Stimulated activated memory B cell treated with anti-CD40 and anti-IgM and Interleukin-4, amounts not matched to agents 10 μg/mL and 1 μg/mL and 100 μg/mL, for 72 hours (primary cell): ENCODE measurements at places on chromosomes 13 and 19.

- ATAC-seq = no peak
- no peak overlapping the region for H3K4me3 ChIP-seq
- H3K4me1 ChIP-seq = no peaks in the 10 kb centered on the region
Observed at GRCh38 chr13:43391036-43391435, 367.6 kb downstream of the DNAJC15 start.

DNA sequence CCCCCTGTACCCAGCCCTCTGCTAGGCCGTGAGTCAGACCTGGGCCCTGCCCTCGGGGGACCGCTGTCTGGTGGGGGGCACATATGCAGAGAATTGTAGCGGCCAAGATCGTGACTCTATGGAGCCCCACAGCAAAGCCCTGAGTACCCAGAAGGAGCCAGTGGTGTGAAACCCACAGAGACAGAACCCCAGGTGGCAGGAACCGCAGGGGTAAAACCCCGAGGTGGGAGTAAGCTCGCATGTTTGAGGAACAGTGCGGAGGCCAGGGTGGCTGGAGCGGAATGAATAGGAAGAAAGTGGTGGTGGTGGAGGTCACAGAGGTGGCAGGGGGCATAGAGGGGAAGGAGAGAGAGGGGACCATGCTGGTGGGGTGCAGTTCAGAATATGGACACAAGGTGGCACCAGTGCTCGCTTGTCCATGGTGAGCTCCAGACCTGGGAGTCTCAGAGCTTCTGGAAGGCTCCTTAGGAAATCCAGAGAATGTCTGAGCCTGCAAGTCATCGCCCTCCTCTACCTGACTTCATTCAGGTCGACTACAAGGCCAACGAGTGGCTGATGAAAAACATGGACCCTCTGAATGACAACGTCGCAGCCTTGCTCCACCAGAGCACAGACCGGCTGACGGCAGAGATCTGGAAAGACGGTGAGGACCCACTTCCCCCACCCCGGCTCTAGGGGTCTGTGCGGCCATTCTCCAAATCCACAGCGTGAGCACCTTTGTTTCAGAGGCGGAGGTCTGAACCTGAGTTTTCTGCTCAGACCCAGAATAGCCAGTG lies 48.9 kb downstream of the MYH14 start:
- H3K4me3 ChIP-seq = no peak overlapping the region
- peak; percentile 85 for ATAC-seq

- peaks cover 72% of the 10 kb centered on the region for H3K4me1 ChIP-seq
- ATAC-seq = no peak
- peaks cover 41% of the 10 kb centered on the region for H3K36me3 ChIP-seq
- peak overlapping the region; percentile 99 for H3K27ac ChIP-seq
- peak overlapping the region; percentile 97 for H3K4me3 ChIP-seq
- H3K27me3 ChIP-seq = no peaks in the 10 kb centered on the region
Observed at GRCh38 chr19:35741203-35741515, 1.1 kb downstream of the IGFLR1 start.

- H3K4me3 ChIP-seq = no peak overlapping the region
- ATAC-seq = no peak
- no peak overlapping the region for H3K27ac ChIP-seq
- no peaks in the 10 kb centered on the region for H3K36me3 ChIP-seq
- no peaks in the 10 kb centered on the region for H3K4me1 ChIP-seq
- no peaks in the 10 kb centered on the region for H3K27me3 ChIP-seq
Observed at GRCh38 chr13:68173111-68173510, 943.0 kb upstream of the PCDH9 start.

GRCh38 chr19:5369962-5370367 lies 29.4 kb upstream of the PTPRS start:
- no peak for ATAC-seq
- no peak overlapping the region for H3K27ac ChIP-seq
- H3K36me3 ChIP-seq = no peaks in the 10 kb centered on the region

GRCh38 chr19:31500197-31500830 lies 151.1 kb upstream of the TSHZ3 start:
- ATAC-seq = no peak
- no peak overlapping the region for H3K27ac ChIP-seq
- H3K4me1 ChIP-seq = no peaks in the 10 kb centered on the region
- no peaks in the 10 kb centered on the region for H3K27me3 ChIP-seq
- H3K4me3 ChIP-seq = no peak overlapping the region

DNA sequence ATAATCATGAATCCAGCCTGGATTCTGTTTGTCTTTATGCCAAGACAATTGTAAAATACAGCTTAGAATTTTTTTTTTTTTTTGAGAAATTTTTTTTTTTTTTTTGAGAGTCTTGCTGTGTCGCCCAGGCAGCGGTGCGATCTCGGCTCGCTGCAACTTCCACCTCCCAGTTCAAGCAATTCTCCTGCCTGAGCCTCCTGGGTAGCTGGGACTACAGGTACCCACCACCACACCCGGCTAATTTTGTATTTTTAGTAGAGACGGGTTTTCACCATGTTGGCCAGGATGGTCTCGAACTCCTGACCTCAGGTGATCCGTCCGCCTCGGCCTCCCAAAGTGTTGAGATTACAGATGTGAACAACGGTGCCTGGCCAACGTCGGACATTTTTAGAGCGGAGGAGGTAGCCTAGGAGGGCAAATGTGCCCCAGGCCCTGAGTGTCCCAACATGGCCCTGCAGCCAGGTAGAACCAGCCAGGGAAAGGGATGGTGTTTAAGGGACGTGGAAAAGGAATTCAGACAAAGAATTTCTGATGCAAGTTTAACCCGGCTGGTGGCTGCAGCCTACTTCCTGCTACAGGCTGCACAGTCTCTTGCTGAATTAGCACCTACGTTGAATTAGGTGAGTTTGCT lies 89.8 kb downstream of the GNG7 start:
- peaks cover 88% of the 10 kb centered on the region for H3K4me1 ChIP-seq
- peaks cover 7% of the 10 kb centered on the region for H3K36me3 ChIP-seq
- no peak for ATAC-seq
- no peaks in the 10 kb centered on the region for H3K27me3 ChIP-seq
- H3K27ac ChIP-seq = peak overlapping the region; percentile 68

DNA sequence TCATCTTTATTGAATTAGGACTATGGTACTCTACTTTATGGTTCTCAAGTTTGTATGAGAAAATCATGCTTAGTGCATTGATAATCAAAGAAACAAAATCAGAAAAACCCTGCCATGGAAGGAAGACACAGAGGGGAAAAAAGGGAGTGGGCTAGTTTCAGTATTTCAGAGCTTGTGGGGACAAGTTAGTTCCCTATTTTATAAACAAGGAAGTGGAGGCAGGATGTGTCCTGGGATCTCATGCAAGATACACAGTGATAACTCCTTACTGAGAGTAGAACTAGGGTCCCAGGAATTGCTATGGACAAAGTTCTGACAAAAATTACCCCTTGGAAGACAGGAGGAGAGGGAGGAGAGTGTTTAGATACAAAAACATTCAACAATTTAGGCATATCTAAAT lies 1277.3 kb downstream of the UQCRFS1 start:
- no peak for ATAC-seq
- no peak overlapping the region for H3K27ac ChIP-seq
- H3K4me1 ChIP-seq = no peaks in the 10 kb centered on the region
- no peaks in the 10 kb centered on the region for H3K27me3 ChIP-seq

DNA sequence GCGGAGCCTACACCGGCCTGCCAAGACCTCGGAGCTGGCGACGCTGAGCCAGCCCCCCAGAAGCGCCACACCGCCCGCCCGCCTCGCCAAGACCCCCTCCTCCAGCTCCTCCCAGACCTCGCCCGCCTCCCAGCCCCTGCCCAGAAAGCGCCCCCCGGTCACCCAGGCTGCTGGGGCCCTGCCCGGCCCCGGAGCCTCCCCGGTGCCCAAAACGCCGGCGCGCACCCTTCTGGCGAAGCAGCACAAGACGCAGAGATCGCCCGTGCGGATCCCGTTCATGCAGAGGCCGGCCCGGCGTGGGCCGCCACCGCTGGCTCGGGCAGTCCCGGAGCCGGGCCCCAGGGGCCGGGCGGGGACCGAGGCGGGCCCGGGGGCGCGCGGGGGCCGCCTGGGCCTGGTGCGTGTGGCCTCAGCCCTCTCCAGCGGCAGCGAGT lies 10.2 kb downstream of the C19orf25 start:
- H3K27ac ChIP-seq = no peak overlapping the region
- H3K27me3 ChIP-seq = peaks cover 8% of the 10 kb centered on the region
- H3K36me3 ChIP-seq = peaks cover 5% of the 10 kb centered on the region
- no peak overlapping the region for H3K4me3 ChIP-seq
- ATAC-seq = peak; percentile 29

- peak overlapping the region; percentile 68 for H3K27ac ChIP-seq
- peaks cover 8% of the 10 kb centered on the region for H3K4me1 ChIP-seq
- ATAC-seq = no peak
- peak overlapping the region; percentile 83 for H3K4me3 ChIP-seq
Observed at GRCh38 chr19:44303976-44304568, 753 bp downstream of the ZNF235 start.

DNA sequence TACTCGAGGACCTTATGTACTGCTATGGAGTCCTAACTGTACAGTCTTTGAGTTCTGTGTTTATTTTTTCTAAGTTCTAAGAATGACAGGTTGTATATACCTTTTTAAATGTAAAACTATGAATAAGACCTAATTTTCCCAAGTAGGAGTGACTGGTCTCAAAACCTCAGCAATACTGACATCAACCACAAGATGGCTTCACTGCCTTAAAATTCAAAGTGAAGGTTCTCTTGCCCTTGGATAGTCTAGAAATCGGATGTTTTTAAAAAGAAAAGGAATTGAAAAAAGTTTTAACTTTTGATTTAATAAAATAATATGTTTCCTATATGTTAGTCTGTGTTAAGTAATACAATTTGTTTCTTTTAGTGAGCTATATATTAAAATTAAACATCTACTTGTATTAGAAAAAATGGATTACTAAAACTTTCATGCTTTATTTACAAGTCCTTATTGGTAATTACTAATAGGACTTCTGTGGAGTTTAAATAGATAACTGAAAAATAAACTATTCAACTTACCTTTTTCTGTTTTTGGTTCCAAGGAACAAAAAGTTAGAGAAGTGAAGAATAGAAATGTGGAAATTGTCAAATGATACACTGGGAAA lies 52.0 kb downstream of the TDRD3 start:
- H3K27me3 ChIP-seq = no peaks in the 10 kb centered on the region
- no peak overlapping the region for H3K27ac ChIP-seq
- H3K4me3 ChIP-seq = no peak overlapping the region
- no peaks in the 10 kb centered on the region for H3K4me1 ChIP-seq
- H3K36me3 ChIP-seq = peaks cover 12% of the 10 kb centered on the region

GRCh38 chr13:51004111-51004865 lies 94.7 kb downstream of the RNASEH2B start:
- H3K4me3 ChIP-seq = no peak overlapping the region
- H3K4me1 ChIP-seq = no peaks in the 10 kb centered on the region
- ATAC-seq = no peak
- H3K27ac ChIP-seq = no peak overlapping the region

DNA sequence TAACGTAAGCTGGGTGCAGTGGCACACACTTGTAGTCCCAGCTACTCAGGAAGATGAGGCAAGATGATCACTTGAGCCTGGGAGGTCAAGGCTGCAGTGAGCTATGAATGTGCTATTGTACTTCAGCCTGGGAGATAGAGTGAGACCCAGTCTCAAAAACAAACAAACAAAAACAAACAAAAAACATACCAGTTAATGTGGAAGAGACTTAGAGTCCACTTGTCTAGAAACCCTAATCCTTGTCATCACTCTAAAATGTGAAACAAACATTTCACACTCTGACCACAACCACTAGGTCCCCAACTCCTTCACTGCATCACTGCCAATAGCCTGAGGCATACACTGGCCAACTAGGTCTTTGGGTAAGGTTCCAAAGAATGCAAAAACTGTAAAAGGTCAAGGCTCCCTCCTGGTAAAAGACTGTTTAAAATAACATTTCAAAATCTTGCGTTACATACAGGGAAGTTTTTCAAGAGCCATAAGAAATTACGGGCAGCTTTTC lies 28.6 kb upstream of the CYP2B6 start:
- no peak overlapping the region for H3K27ac ChIP-seq
- H3K36me3 ChIP-seq = no peaks in the 10 kb centered on the region
- no peak for ATAC-seq

- no peak within 1 kb of the TSS for H3K4me3 ChIP-seq
- H3K4me1 ChIP-seq = no peaks in the 10 kb centered on the region
- no peak for ATAC-seq
- no peak within 1 kb of the TSS for H3K27ac ChIP-seq
- peaks cover 47% of the 10 kb centered on the region for H3K27me3 ChIP-seq
Observed at GRCh38 chr19:46147791-46148288, at the start of gene IGFL2. Gene IGFL2, plus strand, starts transcription at chr19:46148238. Its CDS starts 41 bp downstream, at chr19:46148279.

DNA sequence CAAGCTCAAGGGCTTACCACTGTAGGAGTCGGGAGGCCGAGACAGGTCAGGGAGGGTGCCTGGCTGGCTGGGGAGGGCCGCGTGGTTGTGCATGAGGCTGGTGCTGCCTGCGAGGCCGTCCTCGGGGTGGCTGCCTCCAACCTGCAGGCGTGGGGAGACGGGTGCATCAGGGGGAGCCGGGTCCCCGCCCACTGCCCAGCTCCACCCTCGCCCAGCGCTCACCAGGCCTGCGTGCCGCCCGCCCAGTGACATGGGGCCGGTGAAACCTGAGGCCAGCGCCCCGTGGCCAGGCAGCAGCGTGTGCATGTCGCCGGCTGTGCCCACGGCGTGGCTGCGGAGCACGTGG lies 13.8 kb upstream of the UQCR11 start:
- no peak overlapping the region for H3K4me3 ChIP-seq
- peaks cover 57% of the 10 kb centered on the region for H3K4me1 ChIP-seq

DNA sequence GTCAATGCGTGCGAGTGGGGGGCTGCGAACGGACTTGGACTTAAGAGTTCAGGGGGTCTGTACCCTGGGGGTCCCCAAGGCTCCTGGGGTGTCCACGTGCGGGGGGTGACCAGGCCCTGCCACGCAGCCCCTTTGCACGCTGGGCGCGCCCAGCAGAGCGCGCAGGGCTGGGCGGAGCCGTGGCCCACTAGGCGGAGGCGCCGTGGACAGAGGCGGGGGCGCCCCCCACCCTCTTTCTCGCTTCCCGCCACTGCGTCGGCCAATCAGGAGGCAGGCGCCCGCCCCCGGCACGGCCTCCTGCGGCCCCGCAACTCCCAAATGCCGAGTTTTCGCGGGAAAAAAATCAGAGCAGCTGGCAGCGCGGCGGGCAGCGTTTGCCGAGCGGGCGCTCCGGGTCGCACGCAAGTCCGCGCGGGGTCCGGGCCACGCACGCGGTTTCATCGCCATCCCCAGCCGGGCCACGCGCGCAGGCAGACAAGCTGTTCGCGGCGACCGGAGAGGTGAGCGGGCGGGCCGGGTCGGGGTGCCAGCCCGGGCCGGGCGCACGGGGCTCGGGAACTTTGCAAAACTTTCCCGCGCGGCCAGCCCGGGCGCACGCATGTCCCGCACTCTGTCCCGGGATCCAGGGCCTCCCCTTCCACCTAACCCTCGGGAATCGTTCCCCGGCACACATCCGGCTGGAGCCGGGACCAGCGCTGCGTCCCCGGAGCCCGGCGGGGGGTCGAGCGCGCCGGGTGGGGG lies at the start of gene UHRF1:
Gene UHRF1 (plus strand): TSS at position 346 of the 741 bp plus-strand sequence. CDS start 1,385 bp downstream, outside the sequence.
- H3K27ac ChIP-seq = no peak within 1 kb of the TSS
- peaks cover 38% of the 10 kb centered on the region for H3K4me1 ChIP-seq
- peak; percentile 34 for ATAC-seq
- H3K4me3 ChIP-seq = peak within 1 kb of the TSS; percentile 74
- H3K36me3 ChIP-seq = no peaks in the 10 kb centered on the region

GRCh38 chr19:58181902-58182576 lies 822 bp upstream of the ZNF274 start:
- no peak for ATAC-seq
- H3K4me1 ChIP-seq = peaks cover 27% of the 10 kb centered on the region
- H3K27me3 ChIP-seq = no peaks in the 10 kb centered on the region
- H3K27ac ChIP-seq = peak overlapping the region; percentile 98
